SJSA1 (cell line): ENCODE measurements at places on chromosomes 4 and X. TPM values are rescaled to one million over a fixed set of nuclear protein-coding genes. Genes with fewer than 3 reads are reported as not detected.
A peak's percentile ranks its signal among the peaks of the same experiment; 100 is the strongest.

Gene GPR173
- 0.19 and 0.42 TPM in 2 replicates for total RNA-seq

Gene DDX3X
- total RNA-seq: 134 and 228 TPM in 2 replicates

Gene SPIN2A
- total RNA-seq: 0.13 TPM in 1 of 2 replicates, not detected in the other

Gene DKK2
- total RNA-seq: 8.9 and 15.7 TPM in 2 replicates

Gene BBS7
- total RNA-seq: 18.8 and 33.2 TPM in 2 replicates

Gene FAM9B
- total RNA-seq: not detected in 2 replicates

Gene EPGN
- 0.18 TPM in 1 of 2 replicates, not detected in the other for total RNA-seq

Gene ANXA10
- total RNA-seq: 1.7 and 3.6 TPM in 2 replicates

- DNase-seq: no peak
Observed at GRCh38 chr4:178215309-178215708, 773.1 kb upstream of the AGA start.

DNA sequence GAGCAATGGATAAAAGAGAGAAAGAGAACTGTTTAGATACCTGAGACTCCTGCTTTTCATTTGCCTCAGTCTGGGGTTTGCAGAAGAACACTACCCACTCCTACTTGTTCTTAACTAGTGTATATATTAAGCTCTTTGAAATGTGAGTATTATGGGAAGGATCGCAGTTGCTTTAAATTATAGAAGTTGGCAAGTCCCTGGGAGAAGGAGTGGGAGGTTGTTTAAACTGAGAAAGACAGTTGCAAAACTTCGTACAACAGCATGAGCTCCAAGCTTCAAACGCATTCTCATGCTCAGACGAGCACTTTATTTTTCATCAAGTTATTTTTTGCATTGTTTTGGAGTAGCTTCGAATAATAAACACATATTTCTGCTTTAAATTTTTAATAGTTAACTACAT, 88.1 kb upstream of the C1QTNF7 start:
- DNase-seq: no peak

DNA sequence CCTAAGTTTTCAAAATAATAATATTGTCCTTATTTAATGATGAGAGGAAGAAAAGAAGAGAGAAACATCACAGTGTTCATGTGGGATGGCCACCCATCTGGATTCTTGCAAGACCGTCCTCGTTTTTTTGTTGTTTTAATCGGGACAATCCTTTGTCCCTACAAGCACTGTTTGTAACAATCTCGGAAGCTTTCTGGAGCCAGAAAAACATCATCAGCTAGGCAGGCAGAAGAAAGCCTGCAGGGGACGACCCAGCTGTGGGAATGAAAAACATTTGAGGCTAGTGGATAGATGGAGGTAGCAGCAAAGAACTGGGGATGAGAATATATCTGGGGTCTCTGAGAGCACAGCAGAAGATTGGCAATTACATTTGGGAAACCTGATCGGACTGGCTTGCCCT, 105.6 kb downstream of the DKK2 start:
- no peak for DNase-seq

DNA sequence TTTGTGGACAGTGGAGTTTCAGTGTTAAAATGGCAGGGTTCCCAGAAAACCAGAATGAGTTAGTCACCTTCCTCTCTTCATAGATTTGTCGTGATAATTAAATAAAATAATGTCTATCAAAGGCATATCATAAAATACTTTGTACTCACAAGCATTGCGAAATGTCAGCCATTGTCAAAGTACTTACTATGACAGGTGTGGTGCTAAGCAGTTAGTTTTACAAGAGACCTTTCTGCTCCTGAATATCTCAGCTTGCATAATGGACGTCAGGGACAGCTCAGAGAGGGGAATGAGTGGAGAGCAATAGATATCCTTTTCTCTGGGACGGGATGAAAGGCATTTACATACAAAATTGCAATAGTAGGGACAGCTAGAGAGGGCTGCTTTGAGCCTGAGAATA, 560.9 kb downstream of the KCNIP4 start:
- DNase-seq: no peak

- DNase-seq: no peak
Observed at GRCh38 chrX:19627533-19627932, 112.2 kb upstream of the MAP3K15 start.

GRCh38 chr4:15215109-15215508, 212.7 kb upstream of the C1QTNF7 start:
- no peak for DNase-seq

GRCh38 chrX:34563804-34564203, 93.3 kb downstream of the TMEM47 start:
- DNase-seq: no peak

DNA sequence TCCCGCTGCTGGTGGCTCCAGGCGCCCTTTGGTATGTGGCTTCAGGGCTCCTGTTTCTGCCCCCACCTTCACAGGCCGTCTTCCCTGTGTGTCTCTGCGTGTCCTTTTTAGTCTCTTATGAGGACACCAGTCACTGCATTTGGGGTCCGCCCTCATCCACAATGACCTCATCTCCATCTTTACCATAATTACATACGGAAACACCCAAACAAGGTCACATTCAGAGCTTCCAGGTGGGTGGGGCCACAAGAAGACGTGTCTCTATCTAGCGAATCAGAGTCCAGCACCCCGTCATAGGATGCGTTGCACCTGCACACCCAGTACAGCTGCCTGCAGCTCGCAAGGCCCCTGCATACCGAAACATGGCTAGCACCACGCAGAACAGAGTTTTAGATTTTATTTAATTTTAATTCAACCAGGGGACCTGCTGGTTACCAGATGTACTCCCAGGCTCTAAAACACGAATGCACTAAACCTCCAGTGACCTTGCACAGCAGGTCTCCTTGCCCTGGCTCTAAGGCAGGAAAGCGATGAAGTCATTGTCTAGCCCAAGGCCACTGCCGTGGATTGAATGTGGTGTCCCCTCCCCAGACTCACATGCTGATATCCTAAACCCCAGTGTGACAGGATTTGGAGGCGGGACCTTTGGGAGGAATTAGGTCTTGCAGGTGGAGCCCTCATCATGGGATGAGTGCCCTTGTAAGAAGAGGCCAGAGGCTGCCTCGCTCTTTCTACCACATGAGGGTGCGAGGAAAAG, 30.3 kb downstream of the ABLIM2 start:
- DNase-seq: no peak

GRCh38 chr4:41070516-41071281, 143.6 kb downstream of the APBB2 start:
- peak; percentile 16 for DNase-seq

- DNase-seq: no peak
Observed at GRCh38 chr4:156261230-156261629, 307.6 kb upstream of the CTSO start.

DNA sequence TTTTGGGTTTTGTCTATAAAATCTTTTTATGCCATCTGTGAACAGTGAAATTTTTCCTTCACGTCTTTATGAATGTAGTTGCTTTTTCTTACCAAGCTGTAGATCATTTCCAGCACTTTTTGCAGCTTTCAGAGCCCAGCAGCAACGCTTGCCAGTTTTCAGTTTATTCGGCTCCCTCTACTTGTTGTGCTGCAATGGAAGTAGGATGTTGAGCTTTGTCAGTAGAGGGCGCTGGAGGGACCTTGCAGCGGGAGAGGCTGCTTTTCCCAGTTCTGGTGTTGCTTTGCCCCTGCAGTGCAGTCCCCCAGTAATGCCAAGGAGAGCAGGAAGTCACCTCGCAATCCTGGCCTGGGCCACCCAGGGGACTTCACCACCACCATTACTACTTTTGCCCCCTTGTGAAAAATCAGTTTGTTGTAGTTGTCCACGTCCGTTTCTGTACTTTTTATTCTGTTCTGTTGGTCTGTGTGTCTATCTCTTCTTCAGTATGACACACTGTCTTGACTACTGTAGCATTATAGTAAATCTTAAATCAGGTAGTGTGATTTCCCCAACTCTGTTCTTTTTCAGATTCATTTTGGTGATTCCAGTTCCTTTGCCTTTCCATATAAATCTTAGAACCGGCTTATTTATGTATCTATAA, 21.8 kb downstream of the CMC4 start:
- DNase-seq: peak; percentile 43

- DNase-seq: no peak
Observed at GRCh38 chrX:46715530-46715929, 43.4 kb downstream of the SLC9A7 start.

DNA sequence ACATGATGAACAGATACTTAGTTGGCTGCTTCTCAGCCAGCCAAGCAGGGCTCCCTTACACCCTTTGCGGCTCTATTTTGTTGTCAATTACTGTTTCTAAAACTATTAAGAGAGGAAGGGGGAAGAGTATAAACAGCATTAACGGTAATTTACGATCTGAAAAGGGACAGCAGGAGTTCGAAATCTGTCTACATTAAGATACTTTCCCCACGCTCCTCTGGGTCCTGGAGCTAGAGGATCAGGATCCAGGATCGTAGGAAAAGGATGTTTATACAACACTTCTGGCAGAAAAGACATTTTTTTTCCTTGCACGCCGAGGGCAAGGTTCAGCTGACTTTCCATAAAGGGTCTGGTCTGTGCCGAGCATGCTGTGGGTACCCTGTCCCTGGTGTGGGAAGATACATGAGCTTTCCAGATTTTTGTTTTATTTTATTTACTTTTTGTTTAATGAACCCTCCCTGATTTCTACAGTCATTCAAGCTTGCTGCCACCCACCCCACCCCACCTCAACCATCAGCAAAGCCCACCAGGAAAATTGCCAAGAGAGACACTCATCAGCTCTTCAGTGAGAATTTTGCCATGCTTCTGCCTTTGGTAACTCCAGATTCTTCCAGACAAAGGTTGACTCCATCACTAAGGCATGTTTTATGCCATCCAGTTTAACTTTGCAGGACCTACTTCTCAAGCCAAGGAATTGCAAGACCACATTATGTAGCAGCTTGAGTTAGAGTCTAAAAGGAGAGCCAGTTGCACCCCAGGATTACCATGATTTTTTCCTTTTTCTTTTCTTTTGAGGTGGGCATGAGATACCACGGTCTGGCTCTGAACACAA, 188.1 kb downstream of the QDPR start:
- DNase-seq: no peak

DNA sequence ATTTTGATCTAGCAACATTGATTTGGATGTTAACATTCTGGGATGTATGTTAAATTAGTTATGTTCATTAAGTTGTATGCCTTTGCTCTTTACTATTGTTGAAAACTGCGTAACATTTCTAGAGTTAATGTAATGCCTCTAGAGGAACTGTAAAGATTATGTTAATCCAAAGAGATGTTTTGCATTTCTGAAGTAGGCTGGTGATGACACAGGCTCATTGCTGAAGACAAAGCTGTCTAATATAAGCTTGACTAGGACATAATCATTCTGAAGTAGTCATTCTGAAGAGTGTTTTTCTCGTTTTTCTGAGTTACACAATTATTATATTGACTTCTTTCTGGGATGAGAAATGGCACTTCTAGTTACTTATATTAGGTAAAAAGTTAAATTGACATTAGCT, 72.9 kb downstream of the LRP2BP start:
- DNase-seq: no peak

DNA sequence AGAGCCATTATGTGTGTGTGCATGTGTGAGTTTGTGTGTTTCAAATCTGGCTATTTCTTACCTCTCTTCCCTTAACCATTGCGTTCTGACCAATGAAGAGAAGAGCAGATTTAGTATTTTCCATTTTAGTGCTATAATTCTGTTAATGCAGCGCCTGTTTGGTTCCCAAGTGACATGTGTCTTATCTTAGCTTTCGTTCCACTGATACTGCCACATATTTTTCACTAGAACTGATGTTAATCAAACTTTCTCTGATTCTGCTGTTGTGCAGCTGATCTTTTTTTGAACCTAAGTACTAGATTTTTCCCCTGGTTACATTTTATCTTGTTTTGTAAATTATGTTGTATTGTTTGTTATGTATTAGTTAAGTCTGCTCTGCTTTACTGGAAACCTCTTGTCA, 152.9 kb upstream of the MID1 start:
- DNase-seq: no peak

DNA sequence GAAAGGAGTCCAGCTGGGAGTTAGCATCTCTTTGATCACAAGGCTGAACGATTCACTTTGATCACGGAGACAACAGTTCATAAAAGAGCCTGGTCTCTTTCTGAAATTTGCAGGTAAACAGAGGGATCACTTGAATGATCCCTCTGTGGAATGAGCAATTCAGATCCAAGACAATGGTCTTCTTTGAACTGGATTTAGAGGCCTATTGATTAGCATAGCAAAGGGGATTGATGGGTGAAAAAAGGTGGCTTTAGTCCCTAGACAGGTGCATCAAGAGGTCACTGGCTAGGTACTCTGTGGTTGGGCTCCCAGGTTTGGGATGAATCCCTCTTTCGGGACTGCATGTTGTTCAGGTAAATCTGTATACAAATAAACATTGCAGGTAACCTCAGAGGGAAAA, 223.8 kb upstream of the TAPT1 start:
- no peak for DNase-seq

- DNase-seq: no peak
Observed at GRCh38 chrX:25034889-25035288, 19.1 kb upstream of the ARX start.

DNA sequence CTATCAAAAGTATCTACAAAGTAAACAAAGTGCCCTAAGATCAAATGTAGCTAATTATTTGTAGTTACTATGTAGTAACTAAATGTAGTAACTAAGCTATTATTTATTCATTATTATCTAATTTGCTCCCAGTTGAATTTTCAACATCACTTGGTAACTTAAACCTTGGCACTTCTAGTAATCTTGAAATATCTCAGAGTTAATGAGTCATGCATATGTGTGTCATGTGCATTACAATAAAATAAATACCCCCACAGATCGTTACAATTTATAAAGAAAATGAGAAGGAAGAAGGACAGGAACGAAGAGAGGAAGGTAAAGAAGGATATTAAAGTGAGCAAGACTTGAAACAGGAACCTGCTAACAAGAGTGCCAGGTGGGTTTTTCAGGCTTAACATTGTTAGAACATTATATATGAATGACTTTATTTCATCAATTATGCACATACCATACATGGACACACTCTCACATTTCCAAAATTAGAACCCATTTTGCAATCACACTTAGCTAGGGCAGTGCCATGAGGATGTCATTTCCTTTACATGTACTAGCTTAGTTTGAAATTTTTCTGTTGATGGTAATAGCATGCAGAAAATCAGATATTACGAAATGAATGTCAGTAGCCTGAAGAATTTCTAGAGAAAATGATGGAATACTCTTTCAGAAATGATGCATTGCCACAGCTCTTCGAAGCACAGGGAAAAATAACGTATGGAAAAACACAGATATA, 1670.4 kb upstream of the AGA start:
- DNase-seq: no peak

DNA sequence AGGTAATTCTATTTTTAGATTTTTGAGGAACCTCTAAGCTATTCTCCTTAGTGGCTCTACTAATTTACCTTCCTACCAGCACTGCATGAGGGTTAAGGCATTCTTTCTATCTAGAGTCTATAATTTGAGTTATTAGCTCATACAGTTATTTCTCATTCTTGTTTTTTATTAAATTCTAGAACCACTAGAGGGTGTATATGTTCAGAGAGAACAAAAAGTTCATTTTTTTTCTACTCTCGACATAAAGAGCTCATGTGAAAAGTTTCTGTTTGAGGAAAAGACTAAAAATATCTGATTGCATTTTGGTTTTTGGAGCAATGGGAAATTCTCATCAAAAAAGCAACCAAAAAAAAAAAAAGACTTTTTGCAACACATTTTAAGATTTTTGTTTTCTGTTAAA, 57.0 kb upstream of the LRAT start:
- DNase-seq: no peak
